ENCODE measurements at places on chromosomes 1 and 21. TPM values are rescaled to one million over a fixed set of nuclear protein-coding genes. Genes with fewer than 3 reads are reported as not detected.

GRCh38 chr1:182069028-182069466, 7.5 kb upstream of the ZNF648 start:
- DNase-seq, result no peak

GRCh38 chr1:229186373-229187056, 84.4 kb upstream of the RAB4A start:
- DNase-seq, result no peak

DNA sequence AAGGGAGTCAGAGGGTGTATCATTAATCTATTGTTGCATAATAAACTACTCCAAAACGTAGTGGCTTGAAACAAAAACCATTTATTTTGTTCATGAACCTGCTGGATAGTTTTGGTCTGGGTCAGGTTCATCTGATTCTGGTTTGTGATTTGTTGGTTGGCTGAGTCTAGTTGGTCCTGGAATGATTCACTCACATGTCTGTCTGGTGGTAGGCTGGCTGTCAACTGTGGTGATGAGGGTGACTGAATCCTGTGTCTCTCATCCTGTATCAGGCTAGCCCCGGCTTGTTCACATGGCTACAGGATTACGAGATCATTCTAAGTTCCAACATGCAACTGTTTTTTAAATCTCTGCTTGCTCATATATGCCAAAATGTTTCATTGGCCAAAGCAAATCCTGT, 22.5 kb upstream of the SIKE1 start:
- DNase-seq, result no peak

DNA sequence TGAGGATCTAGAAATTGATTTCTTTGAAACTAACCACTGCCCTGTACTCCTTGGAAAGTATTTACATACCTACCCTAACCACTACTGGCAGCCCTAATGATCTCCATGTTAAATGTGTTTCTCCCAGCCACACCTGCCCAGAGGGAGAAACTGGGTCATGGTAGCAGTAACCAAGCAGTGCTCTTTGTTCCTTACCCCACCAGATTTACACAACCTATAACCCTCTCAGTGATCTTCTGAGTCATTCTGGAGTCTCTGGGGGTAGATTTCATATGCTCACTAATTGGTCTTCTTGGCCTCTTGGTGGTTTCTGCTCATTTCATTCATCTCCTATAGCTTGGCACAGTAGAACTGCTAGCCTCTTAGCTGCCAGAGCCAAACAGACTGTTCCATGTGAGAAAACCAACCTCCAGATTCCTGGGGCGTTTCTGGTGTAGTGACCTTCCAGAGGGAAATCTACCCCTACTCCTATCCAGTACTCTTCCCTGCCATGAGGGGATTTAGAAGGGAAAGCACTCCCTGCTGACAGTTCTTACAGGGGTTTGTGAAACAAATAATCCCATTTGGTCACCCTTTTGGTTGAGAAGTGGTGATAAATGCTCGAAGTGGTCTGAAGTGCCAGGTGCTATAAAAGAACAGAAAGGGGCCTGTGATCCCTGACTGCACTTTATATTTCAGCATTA, 36.2 kb upstream of the LRIG2 start:
- DNase-seq, result no peak

- DNase-seq, result no peak
These were observed 20.0 kb upstream of the PIGV start for GRCh38 chr1:26767714-26768113.

GRCh38 chr1:228366866-228367741, 39.5 kb downstream of the TRIM11 start:
- DNase-seq, result no peak

DNA sequence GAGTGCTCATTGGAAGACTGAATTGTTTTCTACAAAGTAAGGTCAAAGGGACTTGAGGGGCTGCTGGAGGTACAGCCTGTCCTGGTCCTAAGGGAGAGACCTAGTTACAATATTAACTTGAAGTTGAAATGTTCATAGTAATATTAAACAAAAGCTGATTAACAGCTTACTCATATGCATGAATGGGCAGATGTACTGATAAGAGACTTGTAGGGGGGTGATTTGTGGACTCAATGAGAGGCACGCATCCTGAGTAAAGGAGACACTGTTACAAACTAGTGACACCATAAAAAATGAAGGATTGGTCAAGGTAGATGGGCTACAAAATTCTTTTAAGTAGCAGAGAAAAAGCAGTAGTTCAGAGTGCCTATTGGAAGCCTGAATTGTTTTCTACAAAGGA, 2.7 kb downstream of the HSD11B1 start:
- DNase-seq, result no peak

The THBS3 gene
- total RNA-seq, result 19.1 TPM

The TLCD4 gene
- 15.9 TPM for total RNA-seq

DNA sequence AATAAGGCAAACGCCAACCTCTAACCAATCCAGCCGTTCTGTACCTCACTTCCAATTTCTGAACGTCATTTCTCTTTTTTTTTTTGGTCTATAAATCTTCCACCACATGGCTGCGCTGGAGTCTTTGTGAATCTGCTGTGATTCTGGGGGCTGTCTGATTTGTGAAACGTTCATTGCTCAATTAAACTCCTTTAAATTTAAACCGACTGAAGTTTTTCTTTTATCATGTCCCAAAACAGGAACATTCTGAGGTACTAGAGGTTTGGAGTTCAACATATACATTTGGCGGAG, 65.5 kb upstream of the BACH1 start:
- no peak for DNase-seq

GRCh38 chr1:245652660-245653427, 498.1 kb downstream of the KIF26B start:
- DNase-seq, result no peak

- DNase-seq, result no peak
These were observed 54.2 kb downstream of the FOXJ3 start for GRCh38 chr1:42280821-42281220.

DNA sequence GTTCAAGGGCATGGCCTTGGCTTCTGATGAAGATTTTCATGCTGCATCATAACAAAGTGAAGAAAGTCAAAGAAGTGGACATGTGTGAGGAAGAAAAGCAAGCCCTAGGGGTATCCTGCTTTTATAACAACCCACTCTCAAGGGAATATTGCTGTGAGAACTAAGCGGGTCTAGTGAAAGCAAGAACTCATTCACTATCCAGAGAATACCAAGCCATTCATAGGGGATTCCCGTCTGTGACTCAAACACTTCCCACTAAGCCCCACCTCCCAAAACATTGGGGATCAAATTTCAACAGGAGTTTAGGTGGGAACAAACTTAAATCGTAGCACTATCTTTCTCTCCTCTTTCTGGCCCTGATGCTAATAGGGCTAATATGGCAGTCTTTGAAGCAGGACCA, 98.5 kb upstream of the CTTNBP2NL start:
- DNase-seq, result no peak

The AMIGO1 gene
- total RNA-seq, result 8.4 TPM

DNA sequence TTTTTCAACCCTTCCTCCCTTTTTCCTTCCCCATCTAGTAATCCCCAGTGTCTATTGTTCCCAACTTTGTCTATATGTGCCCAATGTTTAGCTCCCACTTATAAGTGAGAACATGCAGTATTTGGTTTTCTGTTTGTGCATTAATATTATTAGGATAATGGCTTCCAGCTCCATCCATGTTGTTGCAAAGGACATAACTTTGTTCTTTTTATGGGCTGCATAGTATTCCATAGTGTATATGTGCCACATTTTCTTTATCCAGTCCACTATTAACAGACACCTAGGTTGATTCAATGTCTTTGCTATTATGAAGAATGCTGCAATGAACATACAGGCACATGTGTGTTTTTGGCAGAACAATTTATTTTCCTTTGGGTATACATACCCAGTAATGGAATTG, 121.0 kb upstream of the C1orf105 start:
- no peak for DNase-seq

- no peak for DNase-seq
These were observed 39.6 kb upstream of the ARHGAP29 start for GRCh38 chr1:94276988-94277434.

The PKP1 gene
- total RNA-seq, result 0.50 TPM

DNA sequence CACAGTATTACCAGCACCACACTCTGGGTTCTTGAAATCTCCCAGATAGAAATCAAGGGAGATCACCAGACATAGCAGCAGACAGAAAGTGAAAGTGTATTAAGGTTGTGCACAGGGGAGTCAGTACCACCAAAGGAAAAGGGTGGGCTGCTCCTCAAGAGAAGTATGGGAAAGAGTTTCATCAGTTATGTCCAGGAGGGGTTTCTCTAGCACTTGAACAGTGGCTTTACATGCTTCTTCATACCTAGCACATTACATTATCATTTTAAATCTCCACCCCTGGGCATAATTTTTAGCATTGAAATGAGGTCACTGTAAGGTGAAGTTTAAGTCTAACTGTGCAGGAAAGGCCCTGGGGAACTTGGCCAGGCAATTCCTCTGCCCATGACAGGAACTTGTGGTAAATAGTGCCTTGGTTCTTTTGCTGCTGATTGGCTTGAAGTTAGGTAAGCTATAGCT, 601.0 kb downstream of the NUF2 start:
- no peak for DNase-seq

- DNase-seq, result no peak
These were observed 11.6 kb upstream of the CD247 start for GRCh38 chr1:167529829-167530474.
